ENCODE measurements at places on chromosomes 1 and 21. TPM values are rescaled to one million over a fixed set of nuclear protein-coding genes. Genes with fewer than 3 reads are reported as not detected.

DNA sequence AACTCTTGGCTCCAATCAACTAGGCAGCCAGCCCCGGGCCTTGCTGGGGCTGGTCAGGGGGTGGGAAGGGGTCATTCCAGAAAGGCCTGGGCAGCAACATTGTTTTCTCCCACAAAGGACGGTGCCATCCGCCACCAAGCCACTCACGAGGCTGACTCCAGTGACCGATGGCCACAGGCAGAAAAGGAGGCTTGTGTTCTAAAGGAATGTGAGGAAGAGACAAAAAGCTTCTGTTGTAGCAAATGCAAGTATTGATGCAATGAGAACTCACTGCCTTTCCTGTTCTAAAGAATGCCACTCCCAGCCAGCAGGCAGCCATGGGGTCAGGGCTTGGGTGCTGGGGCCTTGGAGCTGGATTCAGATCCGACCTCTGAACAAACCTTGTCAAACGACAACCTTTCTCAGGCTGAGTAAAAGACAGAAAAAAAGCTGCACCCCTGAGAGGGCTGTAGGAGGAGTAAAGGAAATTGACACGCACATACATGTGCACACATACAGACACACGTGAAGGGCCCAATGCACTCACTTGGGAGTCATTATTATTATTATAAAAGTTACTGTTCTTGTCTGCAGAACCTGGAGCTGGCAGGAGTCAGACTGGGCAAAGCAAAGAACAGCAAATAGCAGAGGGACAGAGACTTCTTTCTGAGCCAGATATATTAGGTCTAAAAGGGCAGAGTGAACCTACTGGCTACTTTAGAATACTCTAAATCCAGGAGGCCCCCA, 13.9 kb upstream of the PRMT2 start:
- DNase-seq: no peak

- DNase-seq: no peak
Observed at GRCh38 chr1:22628698-22629444, 7.6 kb upstream of the C1QA start.

- no peak for DNase-seq
Observed at GRCh38 chr21:35521293-35521692, 472.2 kb upstream of the RUNX1 start.

- DNase-seq: no peak
Observed at GRCh38 chr1:212351588-212352362, 62.9 kb downstream of the PACC1 start.

DNA sequence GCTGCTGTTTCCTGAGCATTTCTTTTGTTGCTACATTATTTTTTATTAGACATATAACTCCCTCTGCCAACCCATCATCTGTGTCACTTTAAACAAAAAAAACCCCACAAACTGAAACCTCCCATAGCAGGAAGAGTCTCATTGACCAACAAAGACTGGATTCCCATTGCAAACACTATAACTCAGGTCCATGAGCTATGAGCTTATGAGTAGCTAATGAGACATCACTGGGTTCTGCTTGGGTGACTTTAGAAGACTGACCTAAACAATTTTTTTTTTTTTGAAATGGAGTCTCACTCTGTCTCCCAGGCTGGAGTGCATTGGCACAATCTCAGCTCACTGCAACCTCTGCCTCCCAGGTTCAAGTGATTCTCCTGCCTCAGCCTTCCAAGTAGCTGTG, 212.8 kb downstream of the LTN1 start:
- no peak for DNase-seq

The SETD4 gene
- 13.2 TPM for total RNA-seq

The PLA2G5 gene
- total RNA-seq: not detected

The ZNF683 gene
- total RNA-seq: not detected

The B3GALT6 gene
- total RNA-seq: 17.7 TPM

The GPR157 gene
- total RNA-seq: not detected

The ATAD3B gene
- 37.2 TPM for total RNA-seq

The CLEC20A gene
- total RNA-seq: not detected
